ENCODE measurements at places on chromosomes 5 and 9.
A peak's percentile ranks its signal among the peaks of the same experiment; 100 is the strongest.

GRCh38 chr9:27671636-27672035 is 98.4 kb upstream of the C9orf72 start:
- no peak for DNase-seq
- H3K36me3 ChIP-seq: no peaks in the 10 kb centered on the region
- no peak overlapping the region for H3K4me3 ChIP-seq
- H3K4me1 ChIP-seq: no peaks in the 10 kb centered on the region
- H3K27ac ChIP-seq: no peak overlapping the region

GRCh38 chr5:104247260-104247659 is 684.7 kb upstream of the NUDT12 start:
- no peaks in the 10 kb centered on the region for H3K4me1 ChIP-seq
- H3K27me3 ChIP-seq: no peaks in the 10 kb centered on the region
- H3K4me3 ChIP-seq: no peak overlapping the region
- no peak overlapping the region for H3K27ac ChIP-seq
- no peak for DNase-seq

DNA sequence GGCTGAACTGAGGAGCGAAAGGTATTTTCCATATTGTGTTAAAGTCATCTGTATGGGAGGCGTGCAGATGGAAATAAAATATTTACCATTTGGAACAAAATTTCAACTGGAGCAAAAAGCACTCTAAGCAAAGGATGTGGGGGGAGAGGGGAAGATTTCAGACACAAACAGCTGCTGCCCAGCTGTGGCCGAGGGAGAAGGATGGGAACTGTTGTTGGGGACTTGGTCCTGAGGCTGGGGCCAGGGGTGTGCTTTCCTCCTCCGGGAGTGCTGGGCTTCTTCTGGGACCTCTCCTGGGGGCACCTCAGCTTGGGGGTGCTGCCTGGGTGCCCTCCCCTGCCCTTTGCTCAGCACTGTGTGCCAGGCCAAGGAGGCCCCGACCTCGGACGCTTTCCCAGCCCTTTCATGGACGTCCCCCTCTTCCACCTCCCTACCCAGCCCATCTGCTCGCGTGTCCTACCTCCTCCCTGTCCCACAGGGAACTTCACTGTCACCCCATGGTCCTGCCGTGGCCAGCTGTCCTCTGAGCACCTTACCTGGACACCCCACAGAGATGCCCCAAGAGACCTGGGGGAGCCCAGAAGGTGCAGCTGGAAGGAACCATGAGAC is 101.9 kb upstream of the COL5A1 start:
- no peak overlapping the region for H3K27ac ChIP-seq
- no peaks in the 10 kb centered on the region for H3K27me3 ChIP-seq
- peaks cover 40% of the 10 kb centered on the region for H3K4me1 ChIP-seq
- H3K4me3 ChIP-seq: no peak overlapping the region
- H3K36me3 ChIP-seq: no peaks in the 10 kb centered on the region
- DNase-seq: peak; percentile 46

DNA sequence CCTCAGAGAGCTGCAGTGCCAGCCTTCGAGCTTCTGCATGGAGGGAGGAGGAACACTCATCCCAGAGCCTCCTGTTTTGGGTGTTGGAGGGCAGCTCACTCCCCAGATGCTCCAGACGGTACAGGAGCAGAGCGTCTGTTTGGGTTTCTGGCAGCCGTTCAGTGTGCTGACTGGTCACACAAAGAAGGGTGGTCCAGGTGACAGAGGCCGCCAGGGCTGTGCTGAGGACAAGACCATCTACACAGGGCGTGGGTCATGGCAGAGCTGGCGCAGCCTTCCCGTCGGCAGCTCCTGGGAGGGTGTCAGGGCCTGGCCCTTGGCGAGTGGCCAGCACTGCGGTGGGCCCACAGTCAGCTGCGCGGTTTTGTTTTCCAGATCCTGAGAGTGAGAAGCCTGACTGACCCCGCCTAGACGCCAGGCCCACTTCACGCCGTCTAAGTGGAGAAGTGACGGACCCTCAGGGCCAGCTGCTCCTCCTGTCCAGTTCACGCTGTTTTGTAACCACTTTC is 131.4 kb upstream of the FAM120A start:
- H3K36me3 ChIP-seq: no peaks in the 10 kb centered on the region
- no peak overlapping the region for H3K27ac ChIP-seq
- H3K27me3 ChIP-seq: peaks cover 12% of the 10 kb centered on the region

DNA sequence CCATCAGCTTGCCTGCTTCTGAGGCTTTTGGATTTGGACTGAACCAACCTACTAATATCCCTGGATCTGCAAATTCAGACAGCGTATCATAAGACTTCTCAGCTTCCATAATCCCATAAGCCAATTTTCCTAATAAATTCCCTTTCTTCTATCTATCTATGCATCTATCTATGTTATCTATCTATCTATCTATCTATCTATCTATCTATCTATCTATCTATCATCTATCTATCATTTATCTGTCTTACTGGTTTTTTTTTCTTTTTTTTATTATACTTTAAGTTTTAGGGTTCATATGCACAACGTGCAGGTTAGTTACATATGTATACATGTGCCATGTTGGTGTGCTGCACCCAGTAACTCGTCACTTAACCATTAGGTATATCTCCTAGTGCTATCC is 2045.4 kb upstream of the CDH6 start:
- H3K4me1 ChIP-seq: no peaks in the 10 kb centered on the region
- no peaks in the 10 kb centered on the region for H3K36me3 ChIP-seq
- DNase-seq: no peak
- H3K4me3 ChIP-seq: no peak overlapping the region

All from SJCRH30 (cell line).